ENCODE measurements at places on chromosomes 1 and 21.

GRCh38 chr1:221712776-221713431 is 29.0 kb downstream of the DUSP10 start:
- no peak for DNase-seq

- no peak for DNase-seq
Measured at GRCh38 chr1:54285815-54286345, 85.9 kb downstream of the MRPL37 start.

DNA sequence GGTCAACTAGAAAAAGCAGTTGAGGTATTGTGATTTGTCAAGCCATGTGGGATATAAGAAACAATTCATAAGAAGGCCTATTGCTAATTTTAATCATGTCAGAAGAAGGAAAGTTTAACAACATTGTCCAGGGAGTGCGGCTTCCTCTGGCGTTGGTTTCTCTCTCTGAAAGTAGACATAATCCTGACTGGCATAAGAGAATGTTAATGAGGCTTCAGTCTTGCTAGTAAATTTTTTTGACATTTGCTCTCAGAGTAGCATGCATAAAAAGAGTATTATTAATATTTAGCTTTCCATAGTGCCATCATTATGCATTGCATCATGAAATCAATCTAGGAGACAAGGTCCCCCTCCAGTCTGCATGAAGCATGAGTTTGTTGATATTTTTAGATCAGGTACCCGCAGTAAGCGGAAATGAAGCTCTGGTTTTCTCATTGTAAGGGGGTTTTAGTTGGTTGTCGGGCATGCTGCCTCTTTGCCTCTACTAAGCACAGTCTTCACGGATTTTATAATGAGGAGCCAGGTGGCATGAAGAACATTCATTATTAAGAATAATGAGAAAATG is 12.8 kb upstream of the PRDM2 start:
- no peak for DNase-seq

DNA sequence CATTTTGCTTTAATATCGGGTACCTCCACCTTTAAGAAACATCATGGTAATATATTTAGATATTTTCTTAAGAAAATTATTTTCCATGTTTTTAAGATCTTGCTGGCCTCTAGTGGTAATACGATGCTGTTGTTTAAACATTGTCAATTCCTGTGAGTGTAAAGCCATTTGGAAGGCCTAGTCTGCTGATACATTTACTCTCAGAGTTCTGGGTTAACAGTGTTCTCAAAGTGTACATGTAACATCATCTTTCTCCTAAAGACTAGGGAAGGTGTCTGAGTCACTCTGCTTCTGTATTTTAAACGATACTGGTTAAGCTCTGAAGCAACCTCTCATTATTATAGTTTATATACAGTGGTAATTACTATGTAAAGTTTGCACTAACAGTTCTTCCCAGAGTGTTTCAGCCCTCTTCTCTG is 189.1 kb downstream of the RASAL2 start:
- no peak for DNase-seq

GRCh38 chr1:221963742-221964141 is 221.9 kb upstream of the DUSP10 start:
- DNase-seq: no peak

DNA sequence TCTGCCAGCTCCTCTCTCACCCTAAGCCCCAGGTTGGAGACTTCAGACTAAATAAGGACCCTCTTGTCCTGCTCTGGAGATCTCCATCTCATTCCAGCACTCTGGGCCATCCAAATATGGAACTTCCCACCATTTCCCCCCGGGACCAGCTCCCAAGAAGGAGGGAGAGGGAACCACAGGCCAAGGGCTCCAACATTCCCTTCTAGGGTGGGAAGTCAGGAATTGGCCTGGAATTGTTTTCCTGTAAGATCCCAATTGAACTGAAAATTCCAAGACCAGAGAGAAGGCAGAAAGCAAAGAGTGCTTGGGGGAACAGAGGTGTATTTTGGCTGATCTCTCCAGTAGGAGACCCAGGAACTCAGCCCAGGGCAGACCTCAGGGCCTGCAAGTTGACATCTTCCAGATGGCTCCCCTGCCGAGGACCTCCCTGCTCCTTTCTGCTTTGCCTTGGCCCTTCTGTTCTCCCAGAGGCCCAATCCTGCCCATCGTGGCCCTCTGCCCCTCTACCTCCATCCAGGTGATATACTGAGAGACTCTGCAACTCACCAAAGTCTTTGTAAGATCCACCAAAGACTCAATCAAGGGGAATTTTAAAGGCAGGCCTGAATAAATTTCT is 14.9 kb downstream of the CSRP1 start:
- no peak for DNase-seq

- DNase-seq: no peak
Measured at GRCh38 chr1:22056043-22056442, 3.5 kb downstream of the CDC42 start.

GRCh38 chr1:35637401-35637809 is 3.9 kb downstream of the PSMB2 start:
- no peak for DNase-seq

GRCh38 chr1:21654209-21654608 is 14.9 kb downstream of the RAP1GAP start:
- no peak for DNase-seq

- no peak for DNase-seq
Measured at GRCh38 chr1:214451596-214451995, 99.8 kb downstream of the PTPN14 start.

GRCh38 chr1:197247465-197247864 is 20.6 kb upstream of the CRB1 start:
- DNase-seq: no peak

- DNase-seq: no peak
Measured at GRCh38 chr1:69195136-69195535, 372.6 kb upstream of the LRRC7 start.

- DNase-seq: no peak
Measured at GRCh38 chr1:53942127-53942957, 3.2 kb downstream of the IFT25 start.

DNA sequence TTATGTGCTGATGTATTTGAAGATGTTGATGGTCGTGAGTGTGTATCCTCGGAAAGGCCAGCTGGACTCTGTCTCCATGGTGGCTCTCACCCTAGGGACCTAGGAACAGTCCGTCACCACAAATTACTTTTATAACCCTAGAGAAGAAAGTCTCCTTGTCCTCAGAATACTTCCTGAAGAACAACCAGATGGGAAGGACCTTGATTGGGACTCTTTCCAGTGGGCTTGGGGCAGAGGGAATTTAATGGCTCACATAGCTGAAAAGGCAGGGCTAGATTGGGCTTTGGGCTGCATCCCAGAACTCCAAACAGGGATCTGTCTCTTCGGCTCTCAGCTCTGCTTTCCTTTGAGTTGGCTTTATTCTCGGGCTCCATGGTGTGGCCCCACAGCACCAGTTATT is 90.8 kb downstream of the TBX19 start:
- DNase-seq: no peak

Data from left ventricle myocardium inferior (tissue), 1 donor.